NCI-H1417 treated with DMSO at 0.1 percent for 48 hours (cell line): ENCODE measurements at places on chromosomes 4 and X.

GRCh38 chrX:108071578-108071977 lies 19.8 kb downstream of the PSMD10 start:
- no peak for DNase-seq

DNA sequence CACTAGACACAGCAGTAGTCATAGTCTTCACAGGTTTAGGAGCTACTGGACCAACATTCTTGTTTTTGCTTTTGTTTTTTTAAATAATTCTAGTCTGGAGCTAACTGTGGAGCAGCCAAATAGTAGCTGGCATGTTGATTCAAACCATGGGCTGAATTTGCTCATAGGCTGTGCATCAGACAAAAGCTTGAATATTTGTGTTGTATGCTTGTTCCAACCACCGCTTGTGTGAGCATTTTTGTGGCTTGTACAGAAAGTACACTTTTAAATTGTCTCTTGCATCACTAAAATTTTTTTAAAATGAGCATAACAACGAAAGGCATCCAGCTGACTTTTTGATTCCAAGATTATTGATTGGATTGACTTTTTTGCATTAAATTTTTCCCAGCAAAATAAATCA lies 39.6 kb downstream of the CCNI start:
- DNase-seq, result no peak

- no peak for DNase-seq
Observed at GRCh38 chrX:154057791-154058190, 38.1 kb upstream of the IRAK1 start.

- no peak for DNase-seq
Observed at GRCh38 chr4:148443512-148444295, 1.5 kb upstream of the NR3C2 start.

DNA sequence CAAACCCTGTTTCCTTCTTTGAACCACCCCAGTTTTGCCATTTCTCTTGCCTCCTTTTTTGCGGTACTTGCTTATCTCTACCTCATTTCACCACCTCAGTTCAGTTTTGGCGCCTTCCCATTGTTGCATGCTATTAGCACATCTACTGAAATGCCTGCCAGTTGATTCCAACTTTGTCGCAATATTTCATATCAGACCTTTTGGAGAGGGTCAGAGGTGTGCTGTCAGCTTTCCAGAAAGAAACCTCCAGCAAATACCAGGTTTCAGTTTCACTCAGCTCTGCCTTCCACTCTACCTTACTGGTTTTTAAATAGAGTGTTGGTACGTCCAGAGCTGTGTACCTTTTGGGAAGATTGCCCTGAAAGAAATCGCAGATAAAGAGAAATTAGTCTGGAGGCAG lies 91.9 kb upstream of the CPEB2 start:
- DNase-seq, result no peak

GRCh38 chrX:40167233-40167849 lies 69.6 kb upstream of the BCOR start:
- DNase-seq, result no peak

- no peak for DNase-seq
Observed at GRCh38 chrX:80430826-80431504, 10.7 kb downstream of the TENT5D start.

- DNase-seq, result no peak
Observed at GRCh38 chr4:152693871-152694270, 14.1 kb upstream of the TMEM154 start.

DNA sequence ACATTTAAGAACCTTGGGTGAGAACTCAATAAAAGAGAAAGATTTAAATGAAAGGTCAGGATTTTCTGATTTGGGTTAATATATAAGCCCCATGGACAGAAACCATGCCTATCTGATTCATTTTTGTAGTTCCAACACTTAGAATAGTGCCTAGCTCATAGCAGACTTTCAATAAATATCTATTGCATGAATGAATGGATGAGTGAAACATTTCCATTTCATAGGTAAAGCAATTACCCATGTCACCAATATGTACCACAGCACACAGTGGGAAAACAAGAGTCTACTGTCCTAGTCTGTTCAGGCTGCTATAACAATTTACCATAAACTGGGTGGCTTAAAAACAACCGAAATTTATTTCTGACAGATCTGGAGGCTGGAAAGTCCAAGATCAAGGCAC lies 63.9 kb upstream of the PTPN13 start:
- no peak for DNase-seq

DNA sequence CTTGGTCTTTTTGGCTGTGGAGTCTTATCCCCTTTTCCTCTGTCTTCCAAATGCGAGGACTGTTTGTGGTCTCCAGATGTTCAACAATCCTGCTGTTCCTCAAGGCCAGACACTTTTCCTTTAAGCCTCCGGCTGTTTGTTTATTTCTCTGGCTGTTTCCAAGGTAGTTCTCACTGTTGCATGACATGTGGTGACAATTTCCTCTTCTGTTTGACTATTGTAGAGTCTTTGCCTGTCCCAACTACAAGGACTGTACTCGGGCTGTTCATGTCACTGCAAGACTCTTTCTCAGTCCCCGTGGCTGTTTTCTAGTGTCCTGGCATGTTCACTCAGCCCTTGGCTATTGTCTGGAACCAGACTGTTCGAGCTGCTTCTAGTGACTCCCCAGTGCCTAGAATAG lies 50.6 kb downstream of the ZNF157 start:
- DNase-seq, result no peak
